ENCODE measurements at places on chromosomes 3 and 15.

- no peak for DNase-seq
Observed at GRCh38 chr3:42037318-42037945, 53.7 kb upstream of the TRAK1 start.

DNA sequence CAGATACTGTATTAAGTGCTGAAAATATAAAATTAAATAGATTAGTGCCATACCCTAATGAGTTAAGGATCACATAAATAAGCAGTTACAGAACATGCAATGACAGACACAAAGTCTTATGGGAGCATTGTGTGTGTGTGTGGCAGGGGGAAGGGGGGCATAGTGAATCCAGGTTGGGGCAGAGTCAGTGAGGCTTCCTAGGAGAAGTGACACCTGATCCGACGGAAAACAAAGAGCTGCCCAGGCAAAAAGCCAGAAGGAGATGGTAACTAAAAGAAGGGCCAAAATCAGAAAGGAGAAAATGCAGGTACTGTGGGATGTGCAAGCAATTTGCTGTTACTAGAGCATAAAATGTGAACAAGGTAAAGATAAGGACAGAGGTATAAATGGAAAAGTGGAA is 80.1 kb upstream of the CHRM5 start:
- no peak for DNase-seq

- DNase-seq, result no peak
Observed at GRCh38 chr3:124419303-124419702, 310.9 kb upstream of the UMPS start.

- no peak for DNase-seq
Observed at GRCh38 chr3:66904831-66905493, 93.1 kb upstream of the KBTBD8 start.

DNA sequence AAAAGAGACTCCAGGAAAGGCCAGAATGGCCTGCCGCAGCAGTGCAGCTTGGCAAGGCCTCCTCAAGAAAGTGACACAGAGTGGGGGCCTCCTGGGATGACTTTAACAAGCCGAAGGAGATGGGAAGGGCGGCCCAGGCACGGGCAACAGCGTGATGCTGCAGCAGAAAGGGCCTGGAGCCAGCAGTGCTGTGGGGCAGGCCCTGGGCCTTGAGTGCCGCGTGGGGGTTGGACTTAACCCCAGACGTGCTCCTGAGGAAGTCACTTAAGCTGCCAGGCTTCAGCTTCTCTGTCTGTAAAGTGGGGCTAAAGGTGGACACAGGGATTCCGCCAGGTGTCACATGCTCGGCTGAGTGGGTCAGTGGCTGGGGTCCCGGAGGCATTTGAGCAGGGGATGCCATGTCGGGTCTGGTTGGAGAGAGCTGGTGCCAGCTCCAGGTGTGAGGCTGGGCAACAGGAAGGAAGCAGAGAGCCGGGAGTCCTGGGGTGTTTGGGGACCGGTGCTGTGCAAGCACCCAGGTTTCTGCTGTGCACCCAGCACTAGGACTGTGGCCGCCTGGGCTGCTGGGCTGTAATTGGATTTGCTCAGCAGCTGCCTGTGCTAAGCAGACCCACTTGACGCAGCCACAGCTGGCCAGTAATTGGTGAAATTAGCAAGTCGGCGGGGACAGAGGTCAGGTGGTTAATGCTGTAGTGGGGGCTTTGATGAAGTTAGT is 7.8 kb downstream of the DNAJB8 start:
- DNase-seq, result no peak

GRCh38 chr3:1693145-1693544 is 405.5 kb upstream of the CNTN4 start:
- DNase-seq, result no peak
